ENCODE measurements at places on chromosomes 3 and 15.

DNA sequence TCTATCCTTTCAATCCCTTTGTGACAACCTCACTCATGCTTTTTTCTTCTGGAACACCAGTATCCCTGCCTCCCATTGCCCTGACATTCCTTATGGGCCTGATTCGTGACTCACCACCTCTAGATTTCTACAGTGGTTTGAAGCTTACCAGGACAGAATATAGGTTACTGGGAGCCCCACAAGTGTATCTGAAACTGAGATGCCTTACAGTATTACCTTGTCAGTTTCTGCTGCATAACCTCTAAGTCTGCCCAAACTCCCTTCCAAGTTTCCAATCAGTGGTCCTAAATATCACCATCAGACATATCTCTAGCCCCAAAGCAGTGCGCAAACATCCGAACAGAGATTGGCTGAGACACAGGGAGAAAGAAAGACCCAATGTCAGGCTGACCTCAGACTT is 5.6 kb downstream of the CPB1 start:
- no peak for DNase-seq

DNA sequence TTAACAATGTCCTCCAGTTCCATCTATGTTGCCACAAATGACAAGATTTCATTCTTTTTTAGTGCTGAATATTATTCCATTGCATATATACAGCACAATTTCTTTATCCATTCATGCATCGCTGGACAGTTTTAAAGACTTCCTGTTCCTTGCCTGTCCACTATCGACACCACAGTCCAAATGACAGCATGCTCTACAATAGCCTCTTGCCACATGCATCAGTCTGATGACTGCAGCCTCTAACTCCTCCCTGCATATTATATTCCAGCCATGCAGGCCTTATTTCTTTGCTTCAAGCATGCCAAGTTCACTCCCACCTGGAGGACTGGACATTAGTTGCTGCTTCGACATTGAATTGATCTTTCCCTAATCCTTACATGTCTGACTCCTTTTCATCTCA is 306.2 kb downstream of the FOXP1 start:
- no peak for DNase-seq

DNA sequence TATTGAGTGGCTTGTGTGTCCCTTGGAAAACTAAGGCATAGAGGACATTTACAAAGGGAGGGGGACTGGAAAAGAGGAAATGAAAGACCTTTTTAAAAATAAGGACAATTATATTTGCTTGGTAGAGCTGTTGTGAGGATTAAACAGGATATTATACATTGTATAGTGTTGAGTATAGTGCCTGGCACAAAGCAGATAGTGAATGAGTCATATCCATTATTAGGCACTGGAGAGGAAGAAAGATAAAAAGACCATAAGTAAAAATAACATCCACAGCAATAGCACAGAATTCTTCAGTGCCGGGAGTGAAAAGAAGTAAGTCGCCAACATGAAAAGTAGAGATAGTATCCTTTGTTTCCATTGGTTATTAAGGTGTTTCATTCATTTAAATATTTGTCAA is 623.3 kb downstream of the PDCD6IP start:
- peak; percentile 20 for DNase-seq

GRCh38 chr15:59410391-59410896 is 27.5 kb upstream of the FAM81A start:
- no peak for DNase-seq

DNA sequence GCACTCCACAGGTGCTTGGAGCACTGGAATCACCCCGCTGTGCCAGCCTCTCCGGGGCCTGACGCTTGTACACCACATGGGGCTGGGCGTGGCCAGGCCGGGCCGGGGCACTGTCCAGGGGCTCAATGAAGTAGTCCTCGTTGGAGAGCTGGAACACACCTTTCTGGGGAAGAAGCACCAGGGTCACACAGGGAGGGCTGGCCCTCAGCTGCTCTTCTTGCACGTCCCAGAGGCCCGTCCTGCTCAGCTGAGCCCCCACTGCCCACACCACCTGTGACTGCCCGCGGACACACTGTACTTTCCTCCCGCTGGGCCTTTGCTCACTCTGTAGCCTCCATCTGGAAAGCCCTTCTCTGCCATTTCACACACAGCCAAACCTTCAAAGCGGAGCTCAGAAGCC is 13.3 kb downstream of the ADAMTS7 start:
- no peak for DNase-seq

- no peak for DNase-seq
These were observed 5.4 kb downstream of the VIPR1 start for GRCh38 chr3:42507761-42508335.

DNA sequence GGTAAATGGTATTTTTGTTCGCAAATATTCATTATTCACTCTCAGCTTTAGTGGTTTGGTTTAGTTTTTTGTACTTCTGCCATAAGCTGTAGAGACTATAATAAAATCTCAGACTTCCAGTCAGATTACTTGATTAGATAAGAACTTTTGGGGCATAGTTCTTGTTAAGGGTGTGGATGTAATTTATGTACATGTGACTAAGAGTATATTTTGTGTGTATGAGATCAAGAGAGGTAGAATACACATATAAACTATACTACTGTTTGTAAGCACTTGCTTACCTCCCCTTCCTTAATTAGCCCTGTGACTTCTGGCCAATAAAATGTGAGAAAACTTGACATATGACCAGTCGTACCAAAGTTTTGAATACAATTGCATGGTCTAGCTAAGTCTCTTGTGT is 12.0 kb downstream of the CNTN3 start:
- no peak for DNase-seq

- no peak for DNase-seq
These were observed 356.8 kb downstream of the FOXP1 start for GRCh38 chr3:71226565-71227269.

Data from dermis microvascular lymphatic vessel endothelial cell (primary cell).